Activated CD8-positive, alpha-beta memory T cell treated with anti-CD3 and anti-CD28 coated beads for 1 hour (primary cell): ENCODE measurements at places on chromosomes 5 and 9.

GRCh38 chr5:16459451-16459850 lies 6.1 kb downstream of the ZNF622 start:
- no peak for DNase-seq

GRCh38 chr5:155024015-155024414 lies 10.5 kb downstream of the KIF4B start:
- no peak for DNase-seq

GRCh38 chr5:172636279-172637050 lies 4.6 kb upstream of the NEURL1B start:
- DNase-seq, result no peak

DNA sequence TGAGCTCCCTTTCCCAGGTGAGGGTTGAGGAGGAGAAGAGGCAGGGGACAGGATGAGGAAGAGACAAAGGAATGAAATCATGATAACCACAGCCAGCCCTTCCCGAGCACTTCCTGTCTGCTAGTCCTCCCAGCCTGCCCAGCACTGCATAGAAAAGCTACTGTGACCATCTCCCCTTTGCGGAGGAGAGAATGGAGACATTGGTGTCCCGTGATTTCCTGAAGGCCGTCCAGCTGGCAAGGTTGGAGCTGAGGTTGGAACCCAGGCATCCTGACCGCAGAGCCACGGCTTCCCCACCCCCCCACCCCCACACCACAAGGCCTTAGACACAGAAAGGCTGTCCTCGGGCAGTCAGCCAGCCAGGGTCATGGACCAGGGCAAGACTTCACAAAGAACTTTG lies 131.1 kb upstream of the ICE1 start:
- DNase-seq, result no peak

DNA sequence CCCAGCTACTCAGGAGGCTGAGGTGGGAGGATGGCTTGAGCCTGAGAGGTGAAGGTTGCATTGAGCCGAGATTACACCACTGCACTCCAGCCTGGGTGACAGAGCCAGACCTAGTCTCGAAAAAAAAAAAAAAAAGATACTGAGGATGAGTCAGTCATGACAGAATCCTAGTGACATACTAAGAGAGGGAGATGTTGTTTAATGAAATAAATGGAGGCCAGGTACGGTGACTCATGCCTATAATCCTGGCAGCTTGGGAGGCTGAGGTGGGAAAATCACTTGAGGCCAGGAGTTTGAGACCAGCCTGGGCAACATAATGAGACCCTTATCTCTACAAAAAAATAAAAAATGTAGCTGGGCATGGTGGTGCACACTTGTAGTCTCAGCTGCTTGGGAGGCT lies 107.2 kb downstream of the ZFAND5 start:
- no peak for DNase-seq

GRCh38 chr9:69965416-69966145 lies 78.1 kb upstream of the MAMDC2 start:
- DNase-seq, result no peak

GRCh38 chr5:81826128-81826527 lies 75.2 kb upstream of the SSBP2 start:
- no peak for DNase-seq

DNA sequence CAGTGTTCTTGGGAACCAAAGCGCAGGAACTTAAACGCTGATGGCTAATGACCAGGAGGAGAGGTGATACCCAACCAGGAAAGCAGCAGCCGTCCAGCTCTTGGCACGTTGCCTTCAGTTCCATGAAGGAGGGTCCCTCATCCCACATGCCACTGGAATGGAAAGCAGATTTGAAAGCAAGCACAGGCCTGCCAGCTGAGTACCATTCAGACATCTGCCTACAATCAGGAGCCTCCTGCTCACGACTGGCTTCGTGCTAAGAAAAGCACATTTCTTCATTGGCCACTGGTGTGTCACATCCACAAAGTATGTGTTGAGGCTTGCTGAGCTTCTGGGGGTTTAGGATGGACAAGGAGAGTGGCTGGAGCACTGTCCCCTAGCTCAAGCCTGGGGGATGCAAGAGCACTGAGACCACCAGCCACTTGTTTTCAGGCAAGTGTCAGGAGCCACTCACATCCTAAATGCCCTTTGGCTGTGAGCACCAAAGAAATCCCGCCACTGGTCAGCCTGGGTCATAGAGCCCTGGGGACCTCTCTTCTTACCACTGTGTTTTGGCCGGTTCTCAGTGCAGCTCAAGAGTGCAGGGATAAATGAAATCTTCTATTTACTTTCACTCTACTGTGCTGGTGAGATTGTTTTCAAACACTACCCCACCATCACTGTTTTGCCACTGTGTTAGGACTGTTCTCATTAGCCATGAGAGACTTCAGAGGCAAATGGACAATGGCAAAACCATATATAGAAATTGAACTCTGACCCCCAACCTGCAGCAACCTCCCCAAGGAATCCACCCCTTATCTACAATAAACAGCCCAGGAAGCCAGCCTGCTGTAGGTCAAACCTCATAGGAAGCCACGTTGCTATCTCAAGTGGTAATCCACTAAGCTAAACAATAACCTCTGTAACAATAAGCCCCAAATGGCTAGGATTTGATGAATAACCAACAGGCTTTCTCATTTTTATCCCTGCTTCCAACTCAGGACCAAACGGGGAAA lies 58.3 kb downstream of the MTX3 start:
- DNase-seq, result no peak

DNA sequence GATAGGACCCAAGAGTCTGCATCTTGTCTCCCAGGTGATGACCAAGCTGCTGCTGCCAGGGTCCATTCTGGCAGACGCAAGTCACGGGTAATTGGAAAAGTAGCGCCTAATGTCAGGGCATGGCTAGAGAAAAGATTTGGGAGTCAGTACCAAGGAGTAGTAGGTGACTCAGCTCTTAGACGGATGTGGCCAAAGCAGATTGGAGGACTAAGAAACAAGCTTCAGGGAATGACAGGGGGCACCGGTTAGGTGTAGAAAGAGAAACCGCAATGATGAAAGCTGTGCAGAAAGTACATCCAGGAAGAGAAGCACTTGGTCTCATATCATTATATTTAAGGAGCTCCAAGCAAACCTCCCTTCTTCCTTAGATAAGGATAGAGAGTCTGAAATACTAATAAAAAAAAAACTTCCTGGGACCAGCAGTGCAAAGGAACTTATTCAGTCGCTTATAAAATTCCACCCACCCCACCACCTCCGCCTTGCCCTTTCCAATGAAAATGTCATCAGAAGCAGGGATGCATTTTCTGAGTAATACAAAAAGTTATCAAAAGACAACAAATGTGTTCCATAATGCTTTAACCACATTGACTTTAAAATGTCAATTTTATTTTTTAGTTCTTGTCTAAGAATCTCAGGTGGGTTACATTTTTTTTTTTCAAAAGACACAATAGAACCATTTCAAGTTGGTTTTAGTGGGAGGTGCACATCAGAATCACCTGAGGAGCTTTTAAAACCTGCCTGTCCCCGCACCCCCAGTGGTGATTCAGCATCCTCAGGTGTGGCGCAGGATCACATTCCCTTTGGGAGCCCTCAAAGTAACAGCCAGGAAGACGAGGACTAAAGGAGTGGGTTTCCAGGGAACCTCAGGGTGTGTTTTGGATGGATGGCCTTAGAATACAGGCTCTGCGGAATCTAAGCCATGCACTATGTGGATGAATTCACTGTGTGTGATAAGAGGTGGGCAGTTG lies 31.2 kb downstream of the PTPN3 start:
- DNase-seq, result no peak

DNA sequence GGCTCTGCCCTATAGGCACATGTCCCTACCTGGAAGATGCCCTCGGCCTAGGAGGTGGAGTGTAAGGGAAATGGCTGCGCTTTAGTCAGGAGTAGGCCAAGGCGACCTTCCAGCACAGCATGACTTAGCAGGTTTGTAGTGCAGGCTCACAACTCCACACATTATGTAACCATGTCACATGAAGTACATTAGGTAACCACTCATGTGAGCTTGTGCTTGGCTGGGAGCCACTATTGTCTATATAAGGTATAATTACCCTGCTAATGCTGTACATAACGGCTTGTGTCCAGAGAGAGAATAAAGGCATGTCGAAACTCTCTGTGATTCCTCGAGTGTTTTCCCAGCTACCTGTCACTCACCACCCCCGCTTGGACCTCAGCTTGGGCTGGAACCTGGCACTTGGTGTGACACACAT lies 74.9 kb downstream of the CAMK4 start:
- no peak for DNase-seq

- no peak for DNase-seq
Measured at GRCh38 chr5:27308153-27308552, 269.8 kb upstream of the CDH9 start.

DNA sequence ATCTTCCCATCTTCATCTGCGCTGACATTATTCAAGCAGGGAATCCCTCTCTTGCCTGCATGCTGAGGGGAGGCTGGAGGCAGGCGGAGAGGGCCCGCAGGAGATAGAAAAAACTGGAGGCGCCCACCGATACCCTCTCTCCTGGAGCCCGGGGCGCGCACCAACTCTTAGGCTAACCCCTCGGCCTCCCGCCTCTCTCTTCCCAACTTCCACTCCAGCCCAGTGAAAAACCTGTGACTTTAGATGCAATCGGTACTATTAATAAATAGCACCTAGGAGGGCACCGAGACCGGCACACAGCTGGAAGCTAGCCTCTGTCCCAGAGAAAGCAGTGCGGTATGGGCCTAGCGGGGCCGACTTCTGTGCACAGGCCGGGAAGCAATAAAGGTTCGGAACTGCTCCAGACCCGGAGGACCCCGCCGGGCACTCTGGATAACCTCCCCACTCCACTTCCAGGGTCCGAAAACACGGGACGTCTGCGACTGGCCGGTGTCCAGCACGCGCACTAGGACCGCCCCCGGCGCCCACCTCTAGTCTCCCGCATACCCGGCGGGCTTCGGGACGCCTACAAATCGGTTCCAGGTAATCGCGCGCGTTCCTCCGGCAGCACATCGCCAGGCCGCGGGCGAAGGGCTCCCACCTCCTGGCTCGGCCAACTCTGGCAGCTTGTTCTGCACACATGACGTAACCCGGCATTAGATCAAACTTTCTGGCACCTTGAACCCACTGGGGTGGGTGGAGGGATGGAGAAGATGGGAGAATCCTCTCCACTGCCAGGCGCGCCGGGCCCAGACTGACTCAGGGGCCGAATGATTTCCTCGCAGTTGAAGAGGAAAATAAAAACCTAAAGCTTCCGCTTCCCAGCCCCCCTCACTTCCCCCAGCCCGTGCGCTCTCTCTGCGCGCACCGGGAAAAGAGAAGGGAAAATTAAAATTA lies 1.4 kb downstream of the EFNA5 start:
- DNase-seq, result no peak

DNA sequence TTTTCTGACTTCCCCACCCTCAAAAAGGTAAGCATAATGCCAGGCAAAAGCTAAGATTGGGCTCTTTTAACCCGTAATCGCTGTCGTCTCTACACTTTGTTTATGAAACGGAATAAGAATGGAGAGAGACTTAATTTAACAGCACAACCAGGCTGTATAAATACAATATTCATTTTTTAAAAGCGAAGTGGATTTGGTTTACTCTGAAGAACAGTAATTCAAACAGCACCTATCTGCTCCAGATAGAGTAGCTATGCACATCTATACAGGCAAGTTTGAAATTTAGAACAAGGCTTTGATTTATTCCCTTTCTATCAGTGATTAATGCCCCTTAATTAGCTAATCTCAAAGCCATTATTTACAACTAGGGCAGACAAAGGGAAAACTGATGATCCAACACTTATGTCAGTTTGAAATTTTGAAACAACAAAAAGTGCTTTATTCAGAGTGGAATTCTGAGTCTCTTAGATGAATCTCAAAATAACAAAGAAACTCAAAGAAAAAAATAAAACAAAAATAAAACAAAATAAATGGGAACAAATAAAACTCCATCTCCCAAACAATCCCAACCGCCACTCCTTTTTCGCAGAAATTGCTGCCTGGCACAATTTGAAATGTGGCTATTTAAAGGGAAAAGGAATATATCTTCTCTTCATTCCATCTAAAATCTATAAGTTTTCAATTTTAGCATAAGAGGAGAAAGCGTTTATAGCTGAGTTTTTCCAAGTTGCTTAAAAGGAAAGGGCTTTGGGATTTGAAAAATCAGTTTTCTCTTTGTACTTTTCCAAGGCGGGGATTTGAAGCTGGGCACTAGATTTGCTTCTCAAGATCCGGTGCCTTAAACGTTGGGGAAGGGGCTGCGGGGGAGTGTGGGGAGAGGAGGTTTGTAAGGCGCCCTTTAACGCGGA lies 298.6 kb downstream of the PARP8 start:
- DNase-seq, result no peak

- DNase-seq, result no peak
Measured at GRCh38 chr5:143016777-143017516, 246.8 kb downstream of the ARHGAP26 start.

- no peak for DNase-seq
Measured at GRCh38 chr5:138029501-138029900, 3.4 kb downstream of the FAM13B start.

- no peak for DNase-seq
Measured at GRCh38 chr5:143023411-143024096, 253.4 kb downstream of the ARHGAP26 start.

DNA sequence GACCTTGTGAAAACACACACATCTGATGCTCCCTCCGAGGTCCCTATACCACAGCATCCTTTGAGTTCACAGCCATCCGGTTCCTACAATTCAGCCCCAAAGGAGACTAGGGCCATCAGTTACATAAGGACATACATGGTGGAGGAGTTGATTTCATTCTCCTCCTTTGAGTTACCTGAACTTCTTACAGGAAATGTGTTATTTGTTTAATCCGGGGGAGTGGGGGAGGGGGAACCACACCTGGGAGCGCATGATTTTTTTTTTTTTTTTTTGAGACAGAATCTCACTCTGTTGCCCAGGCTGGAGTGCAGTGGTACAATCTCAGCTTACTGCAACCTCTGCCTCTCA lies 30.7 kb downstream of the SEMA4D start:
- DNase-seq, result no peak

GRCh38 chr9:130990306-130990977 lies 18.5 kb upstream of the LAMC3 start:
- no peak for DNase-seq

GRCh38 chr5:172616730-172617129 lies 24.3 kb upstream of the NEURL1B start:
- no peak for DNase-seq

DNA sequence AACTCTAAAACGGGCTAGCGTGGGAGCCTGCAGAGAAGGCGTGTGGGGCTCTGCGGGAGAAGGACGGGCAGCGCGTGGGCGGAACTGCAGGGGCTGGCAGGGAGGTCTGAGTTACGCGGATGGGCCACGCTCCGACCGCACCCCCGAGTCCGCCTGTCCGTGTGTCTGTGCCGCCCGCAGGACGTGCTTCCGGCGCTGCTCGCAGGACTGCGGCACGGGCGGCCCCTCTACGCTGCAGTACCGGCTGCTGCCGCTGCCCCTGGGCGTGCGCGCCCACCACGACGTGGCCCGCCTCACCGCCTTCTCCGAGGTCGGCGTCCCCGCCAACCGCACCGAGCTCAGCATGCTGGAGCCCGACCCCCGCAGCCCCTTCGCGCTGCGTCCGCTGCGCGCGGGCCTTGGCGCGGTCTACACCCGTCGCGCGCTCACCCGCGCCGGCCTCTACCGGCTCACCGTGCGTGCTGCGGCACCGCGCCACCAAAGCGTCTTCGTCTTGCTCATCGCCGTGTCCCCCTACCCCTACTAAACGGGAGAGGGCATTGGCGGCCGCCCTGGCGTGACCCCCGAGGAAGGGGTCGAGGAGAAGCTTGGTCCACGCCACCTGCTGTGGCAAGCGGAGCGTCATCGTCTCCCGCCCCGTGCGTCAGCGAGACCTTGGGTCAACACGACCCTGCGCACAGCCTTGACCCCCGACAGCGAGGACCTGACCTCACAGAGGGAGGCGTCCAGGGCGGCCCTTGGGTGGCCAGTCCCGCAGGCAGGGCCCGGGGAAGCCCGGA lies 11.4 kb upstream of the ASS1 start:
- DNase-seq, result no peak
